KBM-7 (cell line): ENCODE measurements at places on chromosomes 13 and 19.
A peak's percentile ranks its signal among the peaks of the same experiment; 100 is the strongest.

DNA sequence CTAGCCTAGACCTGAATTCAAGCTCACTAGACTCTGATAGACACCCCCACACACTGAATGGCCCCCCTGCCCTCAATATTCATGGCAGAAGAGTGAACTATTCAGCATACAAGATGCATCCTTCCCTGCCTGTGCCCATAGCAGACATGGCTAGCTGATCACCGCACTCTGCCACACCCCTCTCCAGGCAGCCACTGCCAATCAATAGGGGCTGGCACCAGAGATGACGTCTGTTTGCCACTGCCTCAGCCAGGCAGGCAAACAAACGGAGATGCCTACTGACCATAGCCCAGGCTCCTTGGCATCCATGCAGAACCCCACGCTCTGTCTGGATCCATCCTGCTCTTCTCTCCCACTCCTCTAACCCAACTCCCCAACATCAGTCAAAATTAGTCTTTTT lies 13.8 kb upstream of the NPAS1 start:
- peak; percentile 25 for DNase-seq

GRCh38 chr13:98279473-98280175 lies 102.6 kb upstream of the RNF113B start:
- peak; percentile 81 for DNase-seq

DNA sequence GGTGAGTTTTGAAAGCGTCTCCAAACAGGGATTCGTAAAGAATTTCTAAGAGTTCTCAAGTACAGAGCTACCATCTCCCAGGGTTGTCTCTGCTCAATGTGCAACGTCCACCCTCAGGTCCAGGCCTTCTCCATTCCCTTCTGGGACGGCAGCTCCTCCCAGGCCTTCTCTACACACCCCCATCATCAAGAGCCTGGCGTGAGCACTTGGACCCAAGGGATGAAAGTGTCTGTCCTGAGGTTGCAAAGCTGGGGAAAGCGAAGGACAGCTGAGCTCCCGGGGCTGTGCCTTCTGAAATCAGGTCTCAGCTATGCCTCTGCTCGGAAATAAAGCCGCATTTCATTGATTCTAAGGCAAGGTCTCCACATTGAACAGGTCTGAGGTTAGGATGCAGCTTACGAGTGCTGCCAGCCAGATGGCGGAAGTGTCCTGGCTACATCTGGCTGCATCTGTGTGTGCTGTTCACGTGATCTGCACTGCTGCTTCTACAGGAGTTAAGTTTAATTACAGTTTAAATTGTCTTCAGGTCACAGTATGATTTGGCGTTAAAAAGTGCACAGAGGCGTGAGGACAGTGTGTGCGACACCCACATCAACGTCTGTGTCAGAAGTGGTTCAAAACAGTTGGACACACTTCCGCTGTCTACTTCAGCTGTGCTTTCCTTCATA lies 27.0 kb upstream of the MIER2 start:
- DNase-seq: peak; percentile 43

- no peak for DNase-seq
Measured at GRCh38 chr19:2331601-2332246, 3.2 kb downstream of the SPPL2B start.

DNA sequence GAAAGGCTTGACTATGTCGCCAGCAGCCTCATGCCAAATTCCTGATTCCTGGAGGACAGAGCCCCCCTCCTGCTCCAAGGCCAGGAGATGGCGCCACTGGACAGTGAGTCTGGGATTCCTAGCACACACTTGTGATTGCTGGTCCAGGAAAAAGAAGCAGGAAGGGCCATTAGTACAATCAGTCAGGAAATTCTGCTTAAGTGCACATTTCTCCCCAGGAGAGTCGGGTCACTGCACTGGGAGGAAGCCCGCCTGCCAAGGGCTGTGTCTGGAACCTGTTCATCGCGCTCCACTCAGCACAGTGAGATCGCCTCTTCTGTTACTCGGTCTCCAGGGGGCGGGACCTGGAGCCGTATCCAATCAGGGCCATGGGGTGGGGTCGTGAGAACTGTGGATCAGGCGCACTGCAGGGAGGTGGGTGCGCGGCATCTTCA lies 65.1 kb downstream of the ZNF823 start:
- no peak for DNase-seq

- no peak for DNase-seq
Measured at GRCh38 chr13:89267734-89268133, 1596.6 kb downstream of the SLITRK5 start.

- DNase-seq: peak; percentile 94
Measured at GRCh38 chr19:45645631-45646344, 6.6 kb upstream of the EML2 start.

DNA sequence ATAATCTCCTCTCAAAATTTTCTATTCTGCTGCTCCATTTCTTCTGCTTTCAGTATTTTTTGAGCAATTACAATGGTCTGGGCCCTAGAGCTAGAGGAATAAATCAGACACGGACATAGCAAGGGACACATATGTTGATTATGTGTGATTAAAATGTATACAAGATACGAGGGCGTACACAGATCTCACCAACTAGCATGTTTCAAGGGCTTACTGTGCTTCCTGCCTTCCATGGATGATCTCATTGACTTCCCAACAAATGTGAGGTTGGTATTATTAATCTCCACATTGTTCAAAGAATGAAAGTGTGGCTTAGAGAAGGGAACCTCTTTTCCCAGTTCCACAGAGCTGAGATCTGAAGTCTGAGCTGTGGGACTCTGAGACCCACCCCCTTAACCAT lies 9.1 kb downstream of the PLD3 start:
- no peak for DNase-seq

DNA sequence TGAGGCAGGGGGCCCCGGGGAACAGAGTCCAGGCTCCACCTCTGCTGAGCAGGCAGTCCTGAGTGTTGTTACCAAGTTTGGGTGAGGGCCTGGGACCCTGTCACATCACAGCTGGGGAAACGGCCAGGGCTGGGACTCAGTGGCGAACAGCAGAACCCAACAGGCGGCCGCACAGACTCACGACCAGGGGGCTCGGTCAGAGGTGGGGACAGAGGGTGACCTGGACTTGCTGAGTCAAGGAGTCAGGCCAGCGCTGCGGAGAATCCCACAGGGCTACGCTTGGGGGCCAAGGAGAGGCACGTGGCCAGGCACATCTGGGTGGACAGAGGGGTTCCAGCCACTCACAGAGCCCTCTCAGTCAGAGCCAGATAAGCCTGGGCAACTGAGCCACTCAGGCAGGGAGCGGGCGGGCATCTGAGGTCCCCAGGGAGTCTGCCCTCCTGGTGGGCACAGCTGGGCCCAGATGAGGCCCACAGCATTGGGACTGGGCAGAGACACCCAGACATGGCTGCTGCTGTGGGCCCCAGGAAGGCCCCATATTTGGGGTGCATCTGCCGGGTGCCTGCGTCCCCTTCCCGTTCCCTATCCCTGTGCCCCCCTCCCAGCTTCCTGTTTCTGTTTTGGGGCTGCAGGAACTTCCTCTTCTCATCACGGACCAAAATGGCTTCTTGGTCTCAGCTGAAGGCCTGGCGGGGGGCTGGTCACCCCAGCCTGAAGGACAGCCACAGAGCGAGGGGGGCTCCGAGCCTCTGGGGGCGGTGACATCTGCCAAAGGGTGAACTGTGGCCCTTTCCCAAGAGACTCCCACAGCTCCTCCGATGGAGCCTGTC lies 34.0 kb downstream of the CEBPA start:
- DNase-seq: peak; percentile 55

DNA sequence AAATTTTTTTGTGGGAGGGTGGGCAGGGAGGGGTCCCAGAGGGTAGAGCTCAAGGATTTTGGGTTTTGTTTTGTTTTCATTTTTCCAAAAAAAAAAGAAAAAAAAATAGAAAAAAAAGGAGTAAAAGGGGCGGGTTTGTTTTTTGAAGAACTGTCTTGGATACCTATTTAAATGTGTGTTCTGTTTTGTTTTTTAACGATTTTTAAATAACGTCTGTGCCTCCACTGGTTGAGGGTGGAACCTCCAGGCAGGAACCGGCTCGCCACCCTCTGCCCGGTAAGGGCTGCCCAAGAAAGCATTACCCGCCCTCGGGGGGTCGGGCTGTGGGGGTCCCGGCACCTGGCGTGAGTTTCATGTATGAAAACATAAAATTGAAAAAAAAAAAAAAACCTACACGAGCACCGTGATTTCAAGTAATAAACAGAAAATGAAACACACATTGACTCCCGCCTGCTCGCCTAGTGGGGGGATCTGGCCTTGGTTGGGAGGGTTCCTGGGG lies 10.4 kb downstream of the MIDN start:
- no peak for DNase-seq

GRCh38 chr19:35206855-35207254 lies 21.7 kb downstream of the FAM187B start:
- no peak for DNase-seq

- DNase-seq: peak; percentile 68
Measured at GRCh38 chr13:21637296-21637695, 33.3 kb upstream of the MICU2 start.

GRCh38 chr13:99299256-99299919 lies 7.8 kb downstream of the GPR183 start:
- DNase-seq: no peak
